ENCODE measurements at places on chromosomes 12 and 14.
A peak's percentile ranks its signal among the peaks of the same experiment; 100 is the strongest.

GRCh38 chr12:31899109-31899508, 60.1 kb upstream of the RESF1 start:
- no peak for DNase-seq

- no peak for DNase-seq
These were observed 130.1 kb upstream of the HIF1A start for GRCh38 chr14:61565181-61565580.

GRCh38 chr12:45969084-45969483, 21.3 kb downstream of the SCAF11 start:
- no peak for DNase-seq

DNA sequence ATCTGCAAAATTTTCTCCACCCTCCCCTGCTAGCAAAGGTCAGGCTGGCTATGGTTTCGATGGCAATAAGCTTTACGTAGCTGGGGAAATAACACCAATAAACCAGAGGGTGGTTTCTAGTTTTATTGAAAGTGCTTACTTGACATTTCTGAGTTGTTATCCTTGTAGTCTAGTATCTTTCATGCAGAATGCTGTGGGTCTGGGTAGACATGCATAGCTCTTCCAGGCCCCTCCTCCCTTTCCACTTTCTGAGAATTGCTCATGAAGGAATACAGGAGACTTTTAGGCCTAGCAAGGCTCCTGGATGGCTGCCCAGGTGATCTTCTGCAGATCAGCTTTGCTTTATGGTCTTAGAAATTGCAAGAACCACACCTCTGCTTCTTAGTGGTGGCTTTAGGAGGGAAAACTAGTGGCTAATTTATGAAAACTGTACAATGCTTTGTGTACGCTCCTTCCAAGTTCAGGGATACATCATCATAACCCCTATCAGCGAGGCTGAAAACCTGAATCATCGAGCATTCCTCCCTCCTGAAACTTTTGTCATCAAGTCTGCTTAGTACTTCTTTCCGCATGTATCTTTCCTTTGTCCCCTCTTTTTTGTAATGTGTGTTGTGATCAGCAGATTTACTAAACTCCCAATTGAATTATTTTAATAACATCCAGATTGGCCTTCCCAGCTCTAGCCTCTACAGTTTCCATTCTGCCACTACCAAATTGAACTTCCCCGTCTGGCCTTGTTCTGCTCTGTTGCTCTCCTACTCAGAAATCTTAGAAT, 473.0 kb downstream of the RAD51B start:
- DNase-seq, result no peak

DNA sequence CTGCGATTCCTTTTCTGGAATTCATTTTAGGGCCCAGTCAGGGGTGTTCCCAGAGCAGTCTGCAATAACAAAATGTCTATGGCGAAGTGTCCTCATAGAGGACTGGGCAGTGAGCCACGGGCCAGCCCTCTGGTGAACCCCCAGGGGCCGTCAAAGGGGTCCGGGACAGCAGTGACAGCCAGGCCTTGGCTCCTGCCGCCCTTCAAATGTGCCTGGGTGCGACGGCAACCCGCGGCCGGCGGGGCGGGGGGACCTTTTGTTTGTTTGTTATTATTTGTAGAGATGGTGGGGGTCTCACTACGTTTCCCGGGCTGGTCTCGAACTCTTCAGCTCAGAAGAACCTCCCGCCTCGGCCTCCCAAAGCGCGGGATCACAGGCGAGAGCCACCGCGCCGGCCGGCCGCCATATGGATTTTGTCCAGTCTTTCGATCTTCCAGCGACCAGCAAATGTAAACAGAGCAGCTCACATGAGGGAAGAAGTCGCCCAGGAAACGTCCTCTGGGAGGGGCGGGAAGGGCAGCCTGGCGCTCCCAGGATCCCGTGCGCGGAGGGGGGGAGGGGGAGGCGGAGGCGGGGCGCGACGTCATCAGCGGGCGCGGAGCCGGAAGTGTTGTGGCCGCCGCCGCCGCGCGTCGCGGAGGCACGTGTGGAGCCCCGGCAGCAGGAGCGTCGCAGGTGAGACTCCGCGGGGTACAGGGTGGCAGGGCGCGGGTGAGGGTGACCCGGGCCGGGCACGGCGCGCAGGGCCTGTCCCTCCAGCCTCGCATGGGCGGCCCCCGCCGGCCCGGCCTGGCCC, at the start of gene TRMT61A:
TRMT61A (plus strand) TSS at position 610 of the 796 bp plus-strand sequence. CDS start 783 bp downstream, outside the sequence.
- DNase-seq, result peak; percentile 78

- DNase-seq, result no peak
These were observed 4.2 kb downstream of the PLEKHG3 start for GRCh38 chr14:64708148-64709004.
